ENCODE measurements at places on chromosomes 11 and 22.

GRCh38 chr22:39988386-39989114 lies 6.2 kb upstream of the FAM83F start:
- DNase-seq: no peak

DNA sequence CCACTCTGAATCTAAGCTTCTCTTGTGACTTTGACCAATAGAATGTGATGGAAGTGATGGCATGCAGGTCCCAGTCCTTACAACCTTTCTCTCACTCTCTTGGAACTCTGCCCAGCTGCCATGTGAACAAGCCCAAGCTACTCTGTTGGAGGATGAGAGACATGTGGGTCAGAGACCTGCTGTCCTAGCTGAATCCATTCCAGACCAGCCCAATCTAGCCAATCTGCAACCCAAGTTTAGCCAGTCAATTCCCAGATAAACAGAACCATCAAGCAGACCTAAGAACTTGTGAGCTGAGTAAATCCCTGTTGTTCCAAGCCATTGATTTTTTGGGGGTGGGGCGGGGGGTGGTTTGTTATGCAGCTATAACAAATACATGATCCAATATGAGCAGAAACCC lies 69.2 kb upstream of the GRK3 start:
- peak; percentile 35 for DNase-seq

GRCh38 chr11:1777737-1778136 lies 14.0 kb upstream of the CTSD start:
- DNase-seq: no peak

DNA sequence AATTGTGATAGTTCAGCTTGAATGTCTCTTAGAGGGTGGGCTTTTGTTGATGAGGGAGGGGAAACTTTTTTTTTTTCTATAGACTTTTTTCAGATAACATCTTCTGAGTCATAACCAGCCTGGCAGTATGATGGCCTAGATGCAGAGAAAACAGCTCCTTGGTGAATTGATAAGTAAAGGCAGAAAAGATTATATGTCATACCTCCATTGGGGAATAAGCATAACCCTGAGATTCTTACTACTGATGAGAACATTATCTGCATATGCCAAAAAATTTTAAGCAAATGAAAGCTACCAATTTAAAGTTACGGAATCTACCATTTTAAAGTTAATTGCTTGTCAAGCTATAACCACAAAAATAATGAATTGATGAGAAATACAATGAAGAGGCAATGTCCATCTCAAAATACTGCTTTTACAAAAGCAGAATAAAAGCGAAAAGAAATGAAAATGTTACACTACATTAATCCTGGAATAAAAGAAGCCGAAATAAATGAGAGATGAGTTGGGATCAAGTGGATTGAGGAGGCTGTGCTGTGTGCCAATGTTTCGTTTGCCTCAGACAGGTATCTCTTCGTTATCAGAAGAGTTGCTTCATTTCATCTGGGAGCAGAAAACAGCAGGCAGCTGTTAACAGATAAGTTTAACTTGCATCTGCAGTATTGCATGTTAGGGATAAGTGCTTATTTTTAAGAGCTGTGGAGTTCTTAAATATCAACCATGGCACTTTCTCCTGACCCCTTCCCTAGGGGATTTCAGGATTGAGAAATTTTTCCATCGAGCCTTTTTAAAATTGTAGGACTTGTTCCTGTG lies 3.9 kb downstream of the MALAT1 start:
- DNase-seq: peak; percentile 77

DNA sequence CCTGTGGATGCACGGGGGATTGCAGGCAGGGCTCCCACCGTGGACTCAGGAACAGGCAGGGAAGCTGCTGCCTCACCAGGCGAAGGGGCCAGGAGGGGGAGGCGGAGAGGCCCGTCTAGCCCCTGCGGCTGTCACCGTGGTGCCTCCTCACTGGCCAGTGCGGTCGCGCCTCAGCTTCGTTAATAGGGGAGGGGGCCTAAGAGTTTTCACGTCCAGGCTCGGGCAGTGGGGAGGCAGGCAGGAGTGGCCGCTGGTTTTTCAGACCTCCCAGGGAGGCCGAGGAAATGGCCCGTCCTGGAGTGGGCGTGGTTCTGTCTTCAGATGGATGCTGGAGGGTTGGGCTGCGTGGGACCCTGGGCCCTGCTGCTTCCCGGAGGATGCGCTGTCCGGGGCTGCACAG lies 91.1 kb upstream of the B3GAT1 start:
- DNase-seq: no peak

GRCh38 chr11:69641681-69642548 lies 959 bp downstream of the CCND1 start:
- peak; percentile 41 for DNase-seq

Data from choroid plexus epithelial cell (primary cell).